ENCODE measurements at places on chromosomes 7 and 10.

- no peak for DNase-seq
Observed at GRCh38 chr10:125263551-125263950, 103.2 kb upstream of the CTBP2 start.

DNA sequence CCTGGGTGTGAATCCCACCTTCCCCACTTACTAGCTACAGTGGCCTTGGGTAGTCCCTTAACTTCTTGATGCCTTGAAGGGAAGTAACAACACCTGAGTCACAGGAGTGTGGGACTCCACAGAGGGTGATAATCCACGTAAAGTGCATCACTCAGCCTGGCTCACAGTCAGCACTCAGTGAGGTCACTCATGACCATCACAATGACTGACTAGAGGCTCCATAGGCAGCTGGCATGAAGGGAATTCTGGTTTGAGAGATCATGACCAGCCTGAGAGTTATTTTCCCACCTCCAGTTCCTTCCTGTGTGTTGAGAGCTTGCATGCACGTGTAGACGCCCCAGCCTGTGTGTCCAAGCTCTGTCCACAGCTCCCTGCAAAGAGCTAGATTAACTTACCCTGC, 34.8 kb downstream of the NEUROG3 start:
- no peak for DNase-seq

DNA sequence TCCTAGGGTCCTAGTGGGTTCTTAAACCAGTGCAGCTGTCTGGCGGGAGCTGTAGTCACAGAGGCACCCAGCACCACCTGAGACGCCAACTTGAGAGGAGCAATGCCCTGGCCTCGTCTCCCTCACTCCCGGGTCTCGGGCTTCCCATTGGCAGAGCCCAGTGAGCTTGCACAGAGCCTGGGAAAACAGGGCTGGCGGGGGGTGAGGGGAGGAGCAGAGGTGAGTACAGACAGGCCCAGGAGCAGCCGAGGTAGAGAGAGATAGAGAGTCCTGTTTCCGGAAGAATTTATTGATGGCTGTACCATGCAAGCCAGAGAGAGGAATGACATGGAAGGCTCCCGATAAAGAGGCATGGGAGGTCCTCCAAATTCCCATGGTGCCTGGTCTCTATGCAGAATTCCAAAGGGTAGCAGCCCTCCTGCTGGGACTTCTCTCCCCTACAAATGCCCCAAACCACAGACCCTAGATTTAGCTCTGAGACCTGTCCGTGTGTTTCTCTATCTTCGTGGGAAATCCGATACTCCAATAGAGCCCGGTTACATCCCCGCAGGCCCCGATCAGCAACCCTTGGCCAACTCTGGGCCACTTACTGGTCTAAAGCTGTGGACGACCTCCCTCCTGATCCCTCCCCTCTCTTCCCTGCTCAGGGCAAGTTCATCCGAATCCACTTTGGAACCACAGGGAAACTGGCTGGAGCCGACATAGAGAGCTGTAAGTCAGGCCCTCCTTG, 20.3 kb upstream of the MYH16 start:
- DNase-seq: no peak

GRCh38 chr7:94923412-94923811, 16.0 kb downstream of the PPP1R9A start:
- DNase-seq: peak; percentile 37

DNA sequence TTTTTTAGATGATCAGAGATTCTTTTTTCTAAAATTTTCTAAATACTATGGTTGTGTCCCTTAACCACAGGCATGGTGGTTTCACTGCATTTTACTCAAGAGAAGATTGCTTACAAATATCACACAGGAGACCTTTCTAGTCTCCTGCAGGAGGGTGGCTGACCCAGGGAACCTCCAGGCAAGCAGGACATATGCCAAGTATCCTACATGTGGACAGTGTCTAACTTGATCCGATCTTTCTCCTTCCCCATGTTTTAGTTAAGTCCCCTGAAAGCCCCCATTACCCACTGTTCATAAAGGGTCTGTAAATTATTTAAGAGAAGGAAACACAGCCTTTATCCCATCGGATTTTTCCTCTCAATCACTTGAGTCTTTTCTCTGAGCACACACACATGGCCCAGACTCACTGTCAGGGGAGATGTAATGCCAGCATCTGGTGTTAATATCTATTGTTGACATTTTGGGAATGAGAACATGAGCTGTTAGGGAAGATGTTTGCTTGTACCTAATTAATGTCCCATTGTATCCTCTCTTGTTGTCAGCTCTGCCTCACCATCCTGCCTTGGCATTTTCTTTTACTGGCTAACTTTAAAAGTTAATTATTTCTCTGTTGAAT, 755.2 kb downstream of the AUTS2 start:
- no peak for DNase-seq

DNA sequence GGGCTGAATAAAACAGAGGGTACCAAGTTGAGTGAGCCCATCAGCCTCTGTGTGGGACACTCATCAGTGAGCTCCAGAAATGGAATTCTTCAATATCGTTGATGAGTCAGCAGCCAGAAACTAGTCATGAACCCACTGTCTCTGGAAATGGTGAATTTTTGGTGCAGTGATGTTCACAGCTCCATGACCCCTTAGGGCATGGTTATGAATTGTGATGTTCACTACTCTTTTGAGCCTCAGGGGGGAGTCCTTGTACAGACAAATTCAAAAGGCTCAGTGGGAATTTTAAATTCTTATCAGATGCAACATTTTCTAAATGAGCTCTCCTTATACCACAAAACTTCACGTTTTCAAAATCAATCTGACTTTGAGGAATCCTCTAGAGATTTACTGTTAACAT, 335.7 kb downstream of the PHTF2 start:
- DNase-seq: no peak

DNA sequence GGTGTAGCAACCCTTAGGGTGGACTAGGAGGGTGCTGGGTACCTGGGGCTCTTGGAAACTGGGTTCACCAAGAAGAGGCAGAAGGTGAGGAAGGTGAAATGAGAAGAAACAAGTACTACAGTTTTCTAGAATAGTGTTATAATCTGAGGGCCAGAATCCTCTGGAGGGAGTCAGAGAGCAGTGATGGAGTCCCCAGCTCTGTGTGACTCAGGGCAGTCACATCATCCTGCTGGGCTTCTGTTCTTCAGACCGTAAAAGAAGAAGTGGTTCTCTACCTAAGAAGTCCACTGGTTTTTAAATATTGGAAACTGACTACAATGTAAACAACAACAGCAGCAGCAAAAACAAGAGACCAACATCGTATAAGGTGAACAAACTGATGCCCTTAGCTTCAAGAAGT, 197.3 kb downstream of the PRPF18 start:
- DNase-seq: peak; percentile 61

DNA sequence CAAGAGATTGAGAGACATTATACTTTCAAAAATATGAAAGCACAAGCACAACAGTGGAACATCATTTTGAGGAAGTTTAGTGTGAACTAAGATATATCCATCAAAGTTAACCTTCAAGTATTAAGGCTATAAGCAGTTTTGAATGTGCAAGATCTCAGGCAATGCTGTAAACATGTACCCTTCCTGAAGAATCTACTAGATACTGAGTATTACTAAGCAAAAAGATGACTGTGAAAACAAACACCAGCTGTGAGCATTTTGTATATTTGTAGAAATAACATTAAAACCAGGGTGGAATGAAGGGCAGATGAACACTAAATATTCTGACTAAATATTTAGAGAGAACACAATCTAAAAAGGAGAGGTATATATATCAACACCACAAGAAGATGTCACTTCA, 41.3 kb upstream of the ADRA2A start:
- no peak for DNase-seq

DNA sequence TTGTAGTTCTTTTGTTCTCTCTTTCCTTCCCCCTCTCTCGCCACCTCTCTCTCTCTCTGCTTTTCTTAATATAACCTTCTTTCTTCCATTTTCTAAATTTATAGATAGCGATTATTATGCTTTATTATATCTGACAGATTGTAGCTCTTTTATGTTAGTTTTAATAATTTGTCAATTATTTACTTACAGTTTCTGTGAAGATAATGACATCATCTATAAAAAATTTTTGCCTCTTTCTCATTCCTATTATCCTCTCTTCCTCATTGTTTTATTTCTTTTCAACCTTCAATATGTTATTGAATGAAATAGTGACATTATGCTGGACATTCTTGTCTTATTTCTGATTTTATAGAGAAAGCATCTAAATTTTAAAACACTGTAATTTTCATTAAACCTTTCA, 469.6 kb upstream of the NRG3 start:
- no peak for DNase-seq

- DNase-seq: no peak
Observed at GRCh38 chr10:124998624-124999291, 56.8 kb downstream of the ZRANB1 start.

- DNase-seq: no peak
Observed at GRCh38 chr7:91135703-91136430, 128.4 kb upstream of the FZD1 start.

GRCh38 chr7:30911561-30911969, at the start of gene AQP1:
AQP1 (plus strand) TSS chr7:30911853; CDS start chr7:30911910, 57 bp downstream.
- peak; percentile 17 for DNase-seq

GRCh38 chr10:119782981-119783664, 57.3 kb downstream of the INPP5F start:
- DNase-seq: no peak

- no peak for DNase-seq
Observed at GRCh38 chr10:69684020-69684980, 54.3 kb downstream of the FAM241B start.

- no peak for DNase-seq
Observed at GRCh38 chr10:102668326-102669107, 24.2 kb downstream of the TRIM8 start.

DNA sequence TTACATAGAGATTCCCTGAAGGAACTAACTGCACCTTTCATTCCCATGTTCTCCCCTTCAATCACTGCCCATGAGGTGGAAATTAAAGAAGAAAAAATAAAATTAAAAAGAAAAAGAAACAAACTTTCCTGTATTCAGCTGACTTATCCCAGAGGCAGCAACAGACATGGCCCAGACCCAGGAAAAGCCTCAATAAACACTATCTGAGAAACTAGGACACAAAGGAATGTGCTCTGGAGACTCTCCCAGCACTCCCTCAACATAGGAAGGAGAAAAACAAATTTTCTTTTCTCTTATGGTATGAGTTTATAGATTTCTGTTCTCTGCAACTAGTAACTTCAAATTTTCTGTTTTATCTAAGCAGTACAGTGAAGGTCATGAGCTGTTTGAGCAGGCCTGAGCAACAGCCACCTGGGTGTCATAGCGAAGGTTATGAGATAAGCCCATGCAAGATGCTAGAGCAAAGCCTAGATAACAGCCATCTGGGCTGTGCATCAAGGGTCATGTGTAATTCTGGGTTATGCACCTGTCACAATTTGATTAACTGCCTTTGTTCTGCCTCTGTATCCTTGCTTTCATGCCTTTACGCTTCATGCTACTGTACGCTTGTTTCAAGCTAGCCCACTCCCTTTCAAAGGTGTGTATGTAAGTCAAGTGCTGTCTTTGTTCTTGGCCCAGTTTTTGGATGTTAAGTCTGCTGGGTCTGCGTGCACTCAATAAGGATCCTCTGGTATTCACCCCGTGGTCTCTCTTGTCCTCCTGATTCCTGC, 11.0 kb upstream of the OR6B1 start:
- DNase-seq: no peak

GRCh38 chr10:132912713-132913558, 29.4 kb downstream of the CFAP46 start:
- DNase-seq: no peak

DNA sequence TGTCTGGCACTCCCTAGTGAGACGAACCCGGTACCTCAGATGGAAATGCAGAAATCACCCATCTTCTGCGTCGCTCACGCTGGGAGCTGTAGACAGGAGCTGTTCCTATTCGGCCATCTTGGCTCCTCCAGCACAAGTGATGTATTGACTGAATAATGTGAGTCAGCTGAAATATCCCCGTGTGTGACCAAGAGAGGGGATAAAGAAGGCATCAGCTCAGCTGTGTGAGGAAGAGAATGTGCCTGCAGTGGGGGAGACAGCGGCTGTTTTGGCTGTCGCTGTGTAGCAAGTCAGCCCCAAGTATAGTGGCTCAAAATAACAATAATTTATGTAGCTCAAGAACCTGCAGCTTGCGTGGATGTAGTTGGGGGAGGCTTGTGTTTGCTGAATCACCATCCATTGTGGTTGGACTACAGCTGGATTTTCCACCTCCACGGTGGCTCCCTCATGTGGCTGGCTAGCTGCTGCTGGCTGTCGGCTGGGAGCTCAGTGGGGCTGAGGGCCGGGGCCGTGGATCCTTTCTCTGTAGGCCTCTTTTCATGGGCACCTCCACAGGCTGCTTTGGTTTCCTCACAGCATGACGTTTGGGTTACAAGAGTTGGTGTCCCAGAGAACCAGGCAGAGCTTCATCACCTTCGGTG, 434.5 kb downstream of the CCSER2 start:
- DNase-seq: no peak

GRCh38 chr7:36141850-36142249, 11.2 kb upstream of the EEPD1 start:
- no peak for DNase-seq

DNA sequence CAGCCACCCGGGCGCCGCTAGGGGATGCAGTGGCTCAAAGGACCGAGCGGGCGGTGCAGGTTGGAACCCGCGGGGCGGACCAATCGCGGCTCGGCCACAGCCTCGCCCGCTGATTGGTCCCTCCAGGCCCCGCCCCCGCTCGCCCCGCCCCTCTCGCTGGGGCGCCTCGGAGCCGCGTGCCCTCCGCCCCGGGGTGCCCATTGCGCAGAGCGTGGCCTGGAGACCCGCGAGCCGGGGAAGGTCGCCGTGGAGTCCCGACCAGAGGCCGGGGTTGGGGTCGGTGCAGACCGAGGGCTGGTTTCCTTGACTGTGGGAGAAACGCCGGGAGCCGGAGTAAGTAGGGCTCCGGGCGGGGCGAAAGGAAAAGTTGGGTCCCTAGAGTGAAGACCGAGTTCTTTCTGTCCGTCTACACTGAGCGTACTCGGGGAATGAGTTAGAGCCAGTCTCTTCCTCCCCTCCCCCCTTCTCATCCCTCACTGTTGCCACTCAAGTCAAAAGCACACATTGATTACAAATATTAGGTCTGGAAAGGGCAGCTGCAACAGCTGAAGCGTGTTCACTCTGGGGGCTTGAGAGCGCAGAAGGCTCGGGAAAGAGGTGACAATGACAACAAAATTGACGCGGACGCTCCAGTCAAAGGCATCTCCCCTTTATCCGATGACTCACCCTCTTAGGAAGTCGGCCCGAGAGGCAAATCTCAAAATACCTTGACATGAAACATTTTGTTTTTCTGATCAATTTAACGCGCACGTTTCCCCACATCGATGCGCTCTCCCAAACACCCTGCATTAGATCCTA, 843 bp upstream of the GATA3 start:
- DNase-seq: peak; percentile 84

Measured in common myeloid progenitor, CD34-positive (primary cell).